ENCODE measurements at places on chromosomes 6 and 20.

GRCh38 chr6:111759331-111759835, 113.9 kb downstream of the FYN start:
- no peak for DNase-seq

DNA sequence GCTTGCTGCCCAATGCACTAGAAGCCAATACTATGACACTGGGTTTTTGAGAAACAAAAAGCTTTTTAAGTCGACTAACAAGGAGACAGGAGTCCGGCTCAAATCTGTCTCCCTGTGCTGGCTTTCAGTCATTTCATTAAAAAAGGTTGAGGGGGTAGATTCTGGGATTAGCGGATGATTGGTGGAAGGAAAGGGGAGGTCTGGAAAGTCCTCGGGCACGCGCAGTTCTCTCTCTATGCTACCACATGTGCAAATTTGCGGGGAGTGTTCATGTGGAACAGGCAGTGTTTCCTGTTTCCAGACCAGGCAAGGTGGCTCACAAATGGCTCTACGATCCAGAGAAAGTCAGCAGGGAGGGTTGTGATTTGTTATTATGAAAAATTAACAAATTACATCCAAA, 89.1 kb upstream of the TOX2 start:
- DNase-seq: no peak

DNA sequence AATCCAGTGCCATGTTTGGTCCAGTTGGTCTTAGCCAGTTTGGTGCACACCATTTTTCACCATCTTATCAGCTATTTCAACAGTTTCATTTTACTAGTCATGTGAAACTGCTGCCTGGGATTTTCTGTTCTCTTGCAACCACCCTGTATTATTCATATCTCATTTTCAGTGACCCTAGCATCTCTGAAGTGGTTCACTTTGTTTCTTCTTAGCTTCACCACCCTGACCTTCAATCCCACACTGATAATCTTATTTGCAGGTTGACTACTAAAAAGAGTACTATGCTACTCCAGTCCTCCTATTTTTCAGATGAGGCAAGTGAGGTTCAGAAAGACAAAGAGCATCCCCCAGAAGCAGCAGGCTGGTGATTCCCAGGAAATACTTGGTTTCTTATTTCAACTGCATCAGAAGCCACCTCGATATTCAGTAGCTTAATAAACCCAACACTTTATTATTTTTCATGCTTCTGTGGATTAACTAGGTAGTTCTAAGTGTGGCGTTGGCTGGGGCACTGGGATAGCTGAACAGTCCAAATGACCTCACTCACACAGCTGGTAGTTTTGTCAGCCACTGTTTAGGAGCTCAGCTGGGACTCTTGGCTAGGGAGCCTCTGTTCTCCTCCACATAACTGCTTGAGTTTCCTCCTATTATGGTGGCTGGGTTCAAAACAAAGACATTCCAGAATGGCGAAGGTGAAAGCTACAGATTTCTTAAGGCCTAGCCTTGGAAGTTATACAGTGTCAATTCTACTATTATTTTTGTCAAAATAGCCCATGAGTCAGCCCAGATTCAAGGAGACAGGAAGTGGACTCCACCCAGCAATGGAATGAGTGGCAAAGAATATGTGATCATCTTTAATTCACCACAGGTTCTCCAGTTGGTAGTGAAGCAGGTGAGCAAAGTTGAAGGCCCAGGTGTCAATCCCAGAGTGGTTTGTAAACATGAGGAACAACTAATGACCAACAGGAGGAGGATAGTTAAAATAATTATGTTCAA, 40.6 kb downstream of the BPIFB4 start:
- DNase-seq: no peak

DNA sequence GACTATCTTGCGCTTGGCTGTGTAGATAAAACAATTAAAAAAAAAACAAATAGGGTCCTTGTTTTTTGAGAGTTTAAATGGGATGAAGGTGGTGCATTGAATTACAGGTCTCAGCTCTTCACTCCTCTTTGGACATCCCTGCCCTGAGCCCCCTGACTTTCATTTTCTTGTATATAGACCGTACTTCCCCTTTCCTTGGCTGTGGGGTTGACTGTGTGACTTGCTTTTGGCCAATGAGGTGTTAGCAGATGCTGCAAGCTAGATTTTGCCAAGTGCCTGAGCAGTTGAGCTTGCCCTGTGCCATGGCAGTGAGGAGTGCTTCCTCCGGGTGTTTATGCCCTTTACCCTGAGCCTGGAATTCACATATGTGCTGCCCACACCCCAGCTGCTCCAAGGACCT, 386.1 kb upstream of the ZFP64 start:
- DNase-seq: no peak

- DNase-seq: no peak
Measured at GRCh38 chr6:75065523-75065922, 140.3 kb downstream of the COL12A1 start.

GRCh38 chr6:75543311-75543710, 49.7 kb upstream of the FILIP1 start:
- DNase-seq: no peak

DNA sequence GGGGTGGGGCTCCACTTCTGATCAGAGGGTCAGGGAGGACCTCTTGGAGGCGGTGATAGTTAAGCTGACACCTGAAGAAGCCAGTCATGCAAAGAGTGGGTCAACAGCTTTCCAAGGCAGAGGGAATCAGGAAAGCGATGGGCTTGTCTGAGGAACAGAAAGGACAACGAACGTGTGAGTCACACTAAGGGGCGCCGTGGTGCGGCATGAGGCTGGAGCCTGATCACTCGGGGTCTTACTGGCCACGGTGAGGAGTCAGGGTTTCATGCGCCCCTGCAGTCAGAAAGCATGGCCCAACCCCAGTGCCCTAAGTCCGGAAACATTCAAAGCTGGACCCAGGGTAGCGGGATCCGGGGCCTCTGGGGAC, 50.6 kb upstream of the SLC32A1 start:
- no peak for DNase-seq

- no peak for DNase-seq
Measured at GRCh38 chr20:17524560-17524959, 6.6 kb downstream of the BFSP1 start.

- no peak for DNase-seq
Measured at GRCh38 chr6:35071347-35071994, 69.7 kb downstream of the TCP11 start.

DNA sequence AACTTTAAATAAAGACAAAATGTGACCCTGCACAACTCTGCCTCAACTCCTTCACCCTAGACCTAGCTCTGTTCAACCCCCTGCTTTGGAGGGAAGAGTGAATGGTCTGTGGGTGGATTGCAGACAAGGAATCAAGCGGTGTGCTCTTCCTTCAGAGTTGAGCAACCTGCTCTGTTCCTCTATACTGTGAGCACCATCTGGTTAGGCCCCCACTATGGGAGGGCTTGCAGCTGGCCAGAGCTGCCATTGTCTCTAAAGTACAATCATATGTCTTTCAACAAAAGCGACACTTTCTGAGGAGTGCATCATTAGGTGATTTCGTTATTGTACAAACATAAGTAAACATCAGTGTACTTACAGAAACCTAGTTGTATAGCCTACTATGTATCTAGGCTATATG, 406.1 kb upstream of the MARCKS start:
- no peak for DNase-seq

- DNase-seq: no peak
Measured at GRCh38 chr6:118645395-118645794, 6.0 kb downstream of the CEP85L start.

DNA sequence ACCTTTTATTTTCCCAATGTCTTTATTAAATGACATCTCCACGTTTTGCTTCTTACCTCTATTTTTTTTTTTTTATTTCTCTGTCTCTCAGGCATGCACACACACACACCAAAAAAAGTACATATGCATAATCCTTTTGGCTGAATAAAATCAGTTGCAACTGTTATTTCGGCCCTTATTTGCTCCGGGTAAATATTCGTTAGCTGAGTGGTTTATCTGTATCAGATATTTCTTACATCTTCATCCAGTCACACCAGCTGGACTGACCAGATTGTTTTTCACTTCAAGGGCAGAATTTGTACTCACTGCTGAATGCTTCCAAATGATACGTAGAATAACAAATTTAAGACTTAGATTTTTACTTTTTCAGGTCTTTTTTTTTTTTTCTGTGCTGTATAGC, 45.5 kb downstream of the PTPN1 start:
- DNase-seq: no peak

- DNase-seq: no peak
Measured at GRCh38 chr6:116229287-116229913, 24.5 kb downstream of the TSPYL4 start.

- no peak for DNase-seq
Measured at GRCh38 chr6:120604510-120604909, 729.8 kb downstream of the TBC1D32 start.

DNA sequence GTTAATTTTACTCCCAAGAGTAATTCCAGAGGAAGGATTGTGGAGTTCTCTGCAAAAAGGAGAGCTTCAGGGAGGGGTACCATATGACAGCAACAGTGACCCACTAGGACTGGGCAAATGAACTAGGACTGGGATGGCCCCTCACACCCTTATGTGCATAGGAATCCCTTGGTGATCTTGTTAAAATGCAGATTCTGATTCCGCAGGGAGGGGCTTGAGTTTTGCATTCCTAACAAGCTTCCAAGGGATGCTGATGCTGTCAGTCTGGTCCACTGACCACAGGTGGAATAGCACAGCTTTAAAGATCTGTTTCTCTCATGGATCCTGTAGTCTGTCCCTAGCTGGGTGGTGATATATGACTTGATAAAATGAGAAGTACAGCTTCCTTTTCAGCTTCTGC, 6.3 kb upstream of the FOXA2 start:
- no peak for DNase-seq

- DNase-seq: no peak
Measured at GRCh38 chr6:166286839-166287271, 21.3 kb downstream of the PRR18 start.

GRCh38 chr20:2626853-2627541, 25.4 kb upstream of the NOP56 start:
- DNase-seq: no peak

GRCh38 chr6:39945626-39946025, 11.4 kb upstream of the MOCS1 start:
- DNase-seq: no peak

GRCh38 chr6:134419716-134420115, 101.8 kb upstream of the SGK1 start:
- DNase-seq: no peak

DNA sequence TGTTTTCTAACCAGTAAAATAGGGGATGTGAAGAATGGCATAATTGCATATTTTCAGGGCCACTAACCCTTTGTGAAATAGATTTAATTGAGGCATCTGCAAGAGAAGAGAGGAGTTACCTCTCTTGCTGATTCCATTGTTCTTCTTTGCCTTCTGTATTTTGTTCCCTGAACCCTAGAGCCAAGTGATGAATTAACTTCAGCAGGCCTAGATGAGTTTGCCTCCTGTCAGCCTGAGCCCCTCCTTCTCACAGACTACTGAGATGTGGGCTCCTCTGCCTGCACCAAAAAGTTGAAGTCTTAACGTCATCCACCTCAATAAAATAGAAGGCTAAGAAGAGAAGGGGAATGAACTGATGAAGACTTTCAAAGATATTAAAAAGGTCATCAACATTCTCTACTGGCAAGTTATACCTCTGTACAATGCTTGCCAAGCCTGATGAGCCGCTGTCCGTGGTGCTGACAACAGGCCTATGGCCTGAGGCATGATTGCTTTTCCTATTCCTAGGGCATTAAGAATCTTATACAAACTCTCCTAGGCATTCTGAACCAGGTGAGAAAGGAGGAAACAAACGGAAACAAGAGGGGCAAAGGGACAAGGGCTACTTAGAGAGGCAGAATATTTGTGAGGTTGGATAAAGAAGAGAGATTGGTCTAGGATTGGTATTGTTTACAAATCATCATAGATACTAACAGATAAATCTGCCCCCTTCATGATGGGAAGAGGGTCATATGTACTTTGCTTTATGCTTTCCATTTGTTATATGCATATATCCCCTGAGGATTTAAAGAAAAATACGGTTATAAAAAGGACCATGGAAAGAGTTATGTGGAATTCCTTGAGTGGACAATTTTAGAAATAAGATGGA, 46.8 kb downstream of the CD24 start:
- no peak for DNase-seq

GRCh38 chr6:165566088-165566828, 96.8 kb downstream of the PDE10A start:
- no peak for DNase-seq

- no peak for DNase-seq
Measured at GRCh38 chr6:38367231-38367630, 272.5 kb downstream of the BTBD9 start.

- no peak for DNase-seq
Measured at GRCh38 chr6:99350573-99350972, 1.1 kb upstream of the FAXC start.

- DNase-seq: no peak
Measured at GRCh38 chr6:117265410-117266256, at the start of gene VGLL2. TSS of gene VGLL2 (plus strand) at chr6:117265558. CDS start at chr6:117265764, 206 bp downstream.

GRCh38 chr20:45842169-45842812, 8.7 kb downstream of the SNX21 start:
- DNase-seq: no peak

- DNase-seq: no peak
Measured at GRCh38 chr6:81755551-81755950, 3.1 kb upstream of the TENT5A start.

GRCh38 chr6:150086026-150086425, 17.1 kb upstream of the ULBP3 start:
- DNase-seq: no peak

- no peak for DNase-seq
Measured at GRCh38 chr6:134647861-134648260, 302.0 kb downstream of the ALDH8A1 start.

DNA sequence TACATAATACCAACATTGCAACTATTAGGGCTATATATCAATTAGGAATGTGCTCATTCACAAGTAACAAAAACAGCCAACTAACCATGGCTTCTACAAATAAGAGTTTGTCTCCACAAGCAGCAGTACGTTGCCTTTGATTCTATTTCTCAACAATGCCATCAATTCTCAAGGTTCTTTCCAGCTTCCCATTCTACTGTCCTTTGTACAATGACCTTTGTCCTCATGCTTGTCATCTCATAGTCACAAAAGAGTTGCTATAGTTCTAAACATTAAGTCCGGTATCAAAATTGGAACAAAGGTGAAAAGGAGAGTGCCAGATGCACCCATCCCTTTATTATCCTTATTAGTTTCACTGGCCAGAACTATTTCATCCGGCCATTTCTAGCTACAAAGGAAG, 30.8 kb upstream of the IRAK1BP1 start:
- DNase-seq: no peak

DNA sequence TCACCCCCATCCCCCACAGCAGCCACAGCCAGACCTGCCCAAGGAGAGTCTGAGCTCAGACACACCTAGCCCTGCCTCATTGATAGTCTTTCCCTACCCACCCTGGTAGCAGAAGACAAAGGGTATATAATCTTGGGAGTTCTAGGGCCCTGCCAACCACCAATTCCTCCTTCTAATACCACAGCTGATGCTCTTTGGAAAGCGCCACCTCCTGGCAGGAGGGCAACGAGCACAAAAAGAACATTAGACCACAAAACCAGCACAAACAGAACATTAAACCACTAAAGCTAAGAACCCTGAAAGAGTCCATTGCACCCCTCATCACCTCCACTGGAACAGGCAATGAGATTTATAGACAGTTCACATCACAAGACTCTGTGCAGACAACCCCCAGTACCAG, 195.8 kb upstream of the FUT9 start:
- no peak for DNase-seq

All from NCI-H1694 treated with DMSO at 0.1 percent for 48 hours (cell line).